CD4-positive, alpha-beta T cell treated with Interleukin-1 beta for 1 hour (primary cell): ENCODE measurements at places on chromosomes 7 and 10.

DNA sequence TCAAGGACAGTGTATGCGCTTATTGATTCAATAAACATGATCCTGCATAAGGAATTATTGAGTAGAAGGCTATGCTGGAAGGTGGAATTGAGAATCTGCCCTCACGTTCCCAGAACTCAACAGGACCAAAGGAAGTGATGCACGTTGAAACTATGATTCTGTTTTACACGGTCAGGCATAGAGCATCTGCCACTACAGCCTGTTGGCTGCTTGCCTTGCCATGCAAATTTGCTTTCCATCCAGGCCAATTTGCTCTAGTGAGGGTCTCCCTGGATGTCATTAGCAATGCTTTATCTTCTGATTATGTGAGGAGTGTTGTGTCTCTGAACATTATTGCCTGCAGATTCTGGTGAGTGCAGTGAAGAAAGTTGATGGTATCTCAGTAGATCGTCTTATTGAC is 132.9 kb downstream of the ADRA2A start:
- no peak for DNase-seq

DNA sequence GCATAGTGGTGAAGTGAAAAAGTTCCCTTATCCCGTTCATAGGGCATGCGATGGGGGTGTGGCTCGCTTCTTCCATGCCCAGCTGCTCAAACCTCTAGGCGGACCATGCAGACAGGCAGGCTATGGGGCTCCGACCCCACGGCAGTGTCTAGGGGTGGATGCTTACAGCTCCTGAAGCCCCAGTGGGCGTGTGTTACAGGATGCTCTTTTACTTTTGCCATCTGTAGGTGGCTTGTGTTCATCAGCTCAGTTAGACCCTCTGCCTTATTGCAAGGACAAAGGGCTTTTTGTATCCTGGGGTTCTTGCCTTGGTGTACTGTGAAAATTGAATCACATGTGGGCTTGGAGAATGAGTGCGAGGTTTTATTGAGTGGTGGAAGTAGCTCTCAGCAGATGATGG is at the start of gene MYL10:
MYL10 (minus strand) TSS at position 126 of the 400 bp plus-strand sequence. CDS start 178 bp downstream, outside the sequence.
- DNase-seq = no peak

DNA sequence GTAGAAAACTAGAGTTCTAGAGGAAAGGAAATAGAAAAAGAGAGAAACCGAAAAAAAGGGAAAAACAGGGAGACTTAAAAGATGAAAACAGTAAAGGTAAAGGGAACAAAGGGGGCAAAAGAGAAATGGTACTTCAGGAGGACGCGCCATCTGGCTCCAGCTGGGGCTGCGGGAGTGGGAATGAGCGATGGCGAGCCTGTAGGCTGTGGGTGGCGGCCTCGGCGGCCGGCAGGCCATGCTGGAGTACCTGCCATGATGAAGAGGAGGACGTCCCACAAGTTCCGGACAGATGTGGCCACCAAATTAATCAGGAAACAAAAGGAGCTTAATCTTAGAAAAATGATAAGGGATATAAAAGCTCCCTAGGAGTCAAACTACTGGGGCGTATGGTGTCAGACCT is 21.7 kb upstream of the PHYH start:
- no peak for DNase-seq

DNA sequence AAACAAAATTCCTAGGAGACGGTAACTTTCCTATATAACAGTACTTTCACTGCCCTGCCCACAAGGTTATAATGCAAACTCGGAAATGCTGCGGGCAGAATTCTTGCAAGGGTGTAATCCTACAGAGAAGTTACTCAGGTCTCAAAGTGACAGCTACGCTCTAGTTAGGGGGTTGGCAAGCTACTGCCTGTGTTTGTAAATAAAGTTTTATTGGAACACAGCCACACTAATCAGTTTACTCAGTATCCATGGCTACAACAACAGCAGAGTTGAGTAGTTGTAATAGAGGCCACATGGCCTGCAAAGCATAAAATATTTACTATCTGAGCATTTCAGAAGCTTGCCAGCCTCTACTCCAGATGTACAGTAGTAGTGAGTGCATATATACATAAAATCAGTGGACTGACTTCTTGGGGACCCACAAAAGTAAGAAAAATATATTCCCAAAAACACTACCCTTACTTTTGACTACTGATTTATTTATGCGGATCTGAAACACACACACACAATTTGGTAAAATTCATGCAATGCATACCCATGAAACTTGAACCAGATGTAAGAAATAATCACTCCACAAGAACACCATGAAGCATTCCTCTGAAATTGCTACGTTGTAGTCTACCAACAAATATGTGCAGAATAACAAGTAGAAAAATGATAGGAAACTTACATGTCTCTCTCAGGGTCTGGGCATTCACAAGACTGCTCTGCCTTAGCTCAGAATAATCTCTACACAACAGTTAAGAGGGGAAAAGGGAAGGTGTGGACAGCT is 53.0 kb downstream of the SMURF1 start:
- no peak for DNase-seq

GRCh38 chr10:59177836-59178235 is 1.4 kb downstream of the PHYHIPL start:
- DNase-seq = no peak

- DNase-seq = no peak
Measured at GRCh38 chr7:104124893-104125477, 82.8 kb downstream of the ORC5 start.
